ENCODE measurements at places on chromosomes 13 and 19.

GRCh38 chr19:14536926-14537692, 7.7 kb downstream of the TECR start:
- DNase-seq, result no peak

GRCh38 chr19:45356760-45357444, 13.5 kb downstream of the ERCC2 start:
- DNase-seq, result no peak

GRCh38 chr13:43348397-43348796, 325.0 kb downstream of the DNAJC15 start:
- DNase-seq, result no peak

DNA sequence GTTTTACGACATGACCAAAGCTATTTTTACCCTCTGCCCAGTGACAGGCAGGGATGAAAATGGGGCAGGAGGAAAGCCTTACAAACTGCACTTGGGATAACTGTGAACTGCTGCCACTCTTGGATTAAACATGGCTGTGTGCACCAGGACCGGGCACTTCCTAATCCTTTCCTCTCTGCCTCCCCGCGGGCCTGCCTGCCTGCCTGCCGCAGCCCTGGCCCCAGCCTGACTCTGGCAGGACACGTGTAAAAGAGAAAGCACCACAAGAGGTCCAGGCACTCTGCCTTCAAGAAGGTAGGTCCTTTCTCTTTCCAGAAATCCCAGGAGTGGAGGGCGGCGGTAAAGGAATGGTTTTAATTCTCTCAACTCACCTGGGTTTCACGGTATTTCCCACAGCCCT, 4.8 kb downstream of the TSHZ3 start:
- no peak for DNase-seq

DNA sequence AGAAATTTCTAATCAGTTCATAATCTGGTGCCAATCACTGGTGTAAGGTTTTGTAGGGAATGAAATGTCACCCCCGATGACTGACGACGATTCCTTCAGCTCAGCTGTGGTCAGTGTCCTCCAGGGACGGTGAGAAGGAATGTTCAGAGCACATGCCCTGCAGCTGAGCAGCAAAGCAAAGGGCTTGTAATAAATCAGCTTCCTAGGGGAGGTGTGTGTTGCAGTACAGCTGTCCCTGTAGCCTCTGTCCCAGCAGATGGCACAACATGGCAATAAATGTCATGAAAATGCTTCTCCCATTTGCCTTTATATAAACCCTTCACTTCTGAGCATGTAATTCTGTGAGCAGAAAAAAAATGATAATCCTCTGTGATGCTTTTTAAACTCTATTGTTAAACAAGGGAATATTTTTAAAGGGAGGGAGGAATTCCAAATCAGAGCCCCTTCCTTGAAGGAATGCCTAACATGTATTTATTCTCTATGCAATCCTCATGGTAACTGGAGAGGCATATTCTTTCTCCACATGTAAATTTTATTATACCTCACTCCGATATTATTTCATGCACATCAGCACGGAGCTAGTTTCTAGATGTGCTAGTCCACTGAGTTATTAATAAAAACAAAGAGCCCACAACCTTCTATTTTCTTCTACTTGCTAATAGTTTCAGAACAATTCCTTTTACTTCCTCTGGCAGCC, 102.5 kb downstream of the FAM216B start:
- no peak for DNase-seq

Data from central memory CD8-positive, alpha-beta T cell (primary cell).